Brain microvascular endothelial cell (primary cell): ENCODE measurements at places on chromosomes 11 and 22.

DNA sequence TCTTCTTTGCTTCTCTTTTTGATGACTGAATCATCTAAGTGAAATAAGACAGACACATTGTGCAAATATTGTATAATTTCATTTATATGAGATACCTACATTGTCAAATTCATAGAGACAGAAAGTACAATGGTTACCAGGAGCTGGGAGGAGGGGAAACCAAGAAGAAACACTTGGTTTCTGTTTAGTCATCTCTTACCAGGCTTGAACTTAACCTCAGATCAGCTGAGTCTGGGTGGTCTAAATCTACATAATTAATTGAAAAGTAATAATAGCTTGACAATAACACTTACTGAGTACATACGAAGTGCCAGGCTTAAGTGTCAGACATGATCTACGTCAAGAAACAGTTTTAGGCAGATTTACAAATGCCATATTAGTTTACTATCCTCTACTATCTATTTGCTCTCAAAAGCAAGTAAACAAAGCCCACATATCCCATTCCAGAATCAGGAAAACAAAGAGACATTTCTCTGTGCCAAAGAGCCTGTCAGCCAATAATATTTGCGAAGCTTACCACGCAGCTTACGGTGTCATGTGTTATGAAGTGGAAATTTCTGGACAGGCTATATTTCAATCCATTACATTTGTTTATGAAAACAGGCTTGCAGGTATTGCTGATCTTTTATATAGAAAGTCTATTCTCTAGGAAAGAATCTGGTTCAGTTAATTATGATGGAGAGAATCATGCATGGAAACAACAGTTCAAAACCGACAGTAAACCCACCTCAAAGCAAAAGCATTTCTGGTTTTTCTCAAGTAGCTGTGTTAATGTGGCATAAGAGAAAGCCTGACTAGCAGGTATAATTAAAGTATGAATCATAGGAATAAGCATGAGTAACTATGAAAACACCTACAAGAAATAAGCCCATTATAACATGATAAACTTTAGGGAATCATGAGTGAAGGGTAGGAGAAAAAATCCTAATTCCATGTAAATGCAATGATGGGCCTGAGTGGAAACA lies 2.7 kb upstream of the ARHGAP42 start:
- DNase-seq, result no peak

- DNase-seq, result no peak
These were observed 105.1 kb downstream of the FEZ1 start for GRCh38 chr11:125390946-125391345.

- no peak for DNase-seq
These were observed 30.4 kb upstream of the LYVE1 start for GRCh38 chr11:10598816-10599215.

GRCh38 chr11:128171506-128171905 lies 415.9 kb downstream of the ETS1 start:
- no peak for DNase-seq

GRCh38 chr11:44957040-44957515 lies 6.4 kb upstream of the TP53I11 start:
- DNase-seq, result no peak

- no peak for DNase-seq
These were observed 30.9 kb downstream of the IGLL1 start for GRCh38 chr22:23549198-23549595.

DNA sequence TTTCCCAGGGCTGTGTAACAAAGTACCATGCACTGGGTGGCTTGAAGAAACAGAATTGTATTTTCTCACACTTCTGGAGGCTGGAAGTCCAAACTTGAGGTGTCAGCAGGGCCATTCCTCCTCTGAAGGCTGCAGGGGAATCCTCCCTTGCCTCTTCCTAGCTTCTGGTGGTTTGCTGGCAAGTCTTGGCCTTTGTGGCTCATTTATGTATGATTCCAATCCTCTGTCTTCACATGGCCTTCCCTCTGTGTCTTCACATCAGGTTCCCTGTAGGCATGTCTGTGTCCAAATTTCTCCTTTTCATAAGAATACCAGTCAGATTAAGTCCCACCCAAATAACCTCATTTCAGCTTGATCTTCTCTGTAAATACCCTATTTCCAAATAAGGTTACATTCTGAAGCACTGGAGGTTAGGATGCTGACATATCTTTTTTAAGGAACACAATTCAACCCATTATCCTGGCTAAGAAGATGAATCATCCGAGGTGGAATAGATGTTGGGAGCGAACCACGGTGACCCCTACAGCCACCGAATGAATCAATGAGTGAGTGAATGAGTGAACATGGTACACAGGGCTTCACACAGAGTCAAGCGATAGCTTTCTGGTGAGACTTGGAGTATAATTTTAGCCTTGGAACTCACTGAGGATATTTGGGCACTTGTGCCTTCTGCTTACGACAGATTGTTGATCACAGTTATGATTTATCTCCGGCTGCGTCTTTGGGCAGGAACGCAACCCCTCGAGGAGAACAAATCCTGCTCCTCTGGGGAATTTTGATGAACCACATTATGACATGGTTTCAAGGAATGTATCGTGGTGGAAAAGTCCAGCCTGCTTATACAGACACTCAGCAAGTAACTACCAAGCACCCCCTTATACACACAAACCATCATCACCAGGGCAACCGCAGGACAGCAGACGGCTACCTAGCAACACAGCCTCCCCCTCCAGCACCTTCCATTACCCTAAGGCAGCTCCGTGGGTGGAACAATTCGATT lies 34.3 kb upstream of the MICAL2 start:
- DNase-seq, result peak; percentile 100

- DNase-seq, result no peak
These were observed 7.2 kb downstream of the LTO1 start for GRCh38 chr11:69667619-69668604.

DNA sequence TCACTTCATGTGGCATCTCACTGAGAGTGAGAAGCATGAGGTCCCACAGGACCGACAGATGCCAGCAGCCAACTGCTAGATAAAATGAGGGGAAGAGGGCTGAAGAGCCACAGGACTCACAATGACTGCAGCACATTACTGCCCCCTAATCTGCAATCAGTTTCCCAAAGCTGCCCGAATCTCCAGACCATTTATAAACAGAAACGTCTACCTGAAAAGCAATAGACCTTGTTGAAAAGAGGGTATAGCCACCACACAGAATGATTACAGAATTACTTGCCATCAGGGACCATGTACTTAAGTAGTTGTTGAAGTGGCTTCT lies 12.4 kb upstream of the TEF start:
- DNase-seq, result no peak

GRCh38 chr11:64347193-64347867 lies 7.3 kb downstream of the CCDC88B start:
- DNase-seq, result no peak

DNA sequence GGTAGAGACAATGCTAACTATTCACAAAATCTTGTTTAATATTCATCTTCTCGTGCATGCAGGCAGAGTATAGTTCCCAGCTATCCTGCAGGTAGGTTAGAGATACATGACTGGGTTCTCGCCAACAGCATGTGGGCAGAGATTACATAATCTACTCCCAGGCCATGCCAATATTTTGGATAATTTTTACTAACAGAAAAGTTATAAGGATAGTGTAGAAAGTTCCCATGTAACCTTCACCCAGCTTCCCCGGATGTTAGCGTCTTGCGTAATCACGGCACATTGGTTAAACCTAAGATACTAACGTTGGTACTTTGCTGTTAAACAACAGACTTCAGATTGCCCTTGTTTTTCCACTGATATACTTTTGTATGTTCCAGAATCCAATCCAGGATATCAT lies 215.5 kb upstream of the LARGE1 start:
- no peak for DNase-seq

GRCh38 chr22:48976556-48977535 lies 850.8 kb downstream of the BRD1 start:
- no peak for DNase-seq

GRCh38 chr11:107785401-107785800 lies 73.2 kb downstream of the SLC35F2 start:
- DNase-seq, result peak; percentile 23

DNA sequence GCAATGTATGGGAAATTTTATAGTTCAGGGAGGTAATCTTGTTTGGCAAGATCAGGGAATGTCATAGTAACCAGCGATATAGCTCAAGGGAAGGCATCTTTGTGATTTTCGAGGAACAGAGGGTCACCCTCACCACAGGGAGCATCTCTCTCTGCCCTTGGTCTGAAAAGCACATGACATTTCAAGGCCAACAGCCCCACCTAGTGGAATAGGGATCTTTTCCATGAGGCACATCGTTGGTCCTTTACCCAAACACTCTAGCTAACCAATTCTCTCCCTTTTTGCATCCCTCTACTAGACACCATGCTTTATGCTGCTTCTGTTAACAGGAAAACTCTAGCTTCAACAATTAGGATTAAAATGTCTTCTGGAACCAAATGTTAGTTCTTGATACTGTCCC lies 179.0 kb downstream of the GRM5 start:
- DNase-seq, result peak; percentile 11

GRCh38 chr11:117792241-117792640 lies 4.8 kb downstream of the DSCAML1 start:
- no peak for DNase-seq

- no peak for DNase-seq
These were observed 5.2 kb upstream of the ARRB1 start for GRCh38 chr11:75356613-75357012.

- DNase-seq, result peak; percentile 51
These were observed 483.0 kb downstream of the MN1 start for GRCh38 chr22:27318516-27318915.

GRCh38 chr11:124069429-124070401 lies 28.6 kb upstream of the OR10G7 start:
- peak; percentile 34 for DNase-seq

GRCh38 chr11:96331699-96332116 lies 11.3 kb downstream of the MAML2 start:
- no peak for DNase-seq

DNA sequence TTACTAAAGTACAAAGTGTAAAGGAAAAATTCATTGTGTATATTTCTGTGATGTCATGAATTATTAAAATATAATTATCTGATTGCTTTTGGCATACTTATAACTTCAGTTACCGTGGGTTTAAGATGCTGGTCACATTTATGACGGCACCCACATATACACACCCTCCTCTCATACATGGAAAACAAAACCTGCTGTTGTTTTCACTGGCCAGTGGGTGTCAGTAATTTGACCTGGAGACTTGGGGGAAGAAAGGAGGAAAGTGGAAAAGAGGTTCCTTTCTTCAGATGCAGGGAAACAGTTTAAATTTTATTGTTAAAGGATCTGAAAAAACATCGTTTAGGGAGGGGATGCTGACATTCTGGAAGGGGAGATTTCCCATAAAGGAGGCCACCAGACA lies 742 bp upstream of the BBOX1 start:
- no peak for DNase-seq

DNA sequence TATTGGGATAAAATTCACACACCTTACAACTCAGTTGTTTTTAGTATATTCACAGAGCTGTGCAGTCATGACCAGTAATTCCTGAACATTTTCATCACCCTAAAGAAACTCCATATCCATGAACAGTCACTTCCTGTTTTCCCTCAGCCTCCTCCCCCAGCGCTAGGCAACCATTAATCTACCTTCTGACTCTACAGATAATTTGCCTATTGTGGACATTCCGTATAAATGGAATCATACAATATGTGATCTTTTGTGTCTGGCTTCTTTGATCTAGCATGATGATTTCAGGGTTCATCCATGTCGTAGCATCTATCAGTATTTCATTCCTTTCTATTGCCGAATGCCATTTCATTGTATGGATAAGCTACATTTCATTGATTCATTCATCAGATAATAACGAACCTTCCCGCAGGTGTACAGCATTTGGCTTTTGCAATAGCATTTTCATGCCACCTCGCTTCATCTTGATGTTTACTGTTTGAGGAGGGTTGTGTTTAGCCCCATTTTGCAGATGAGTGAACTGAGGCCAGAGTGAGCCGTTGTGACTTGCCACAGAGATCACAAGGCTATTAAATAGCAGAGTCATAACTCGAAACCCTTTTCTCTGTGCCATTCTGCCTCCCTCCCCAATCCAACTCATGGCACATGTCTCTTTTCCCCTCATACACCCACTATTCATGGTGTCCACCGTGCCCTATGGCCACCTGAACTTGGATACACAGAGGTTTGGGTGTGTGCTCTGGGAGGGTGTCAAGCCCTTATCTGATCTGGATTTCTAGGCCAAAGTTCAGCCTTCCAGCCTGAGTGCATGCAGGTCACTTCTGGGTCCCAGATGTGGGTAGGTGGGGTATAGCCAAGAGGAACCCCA lies 11.1 kb upstream of the MYH9 start:
- DNase-seq, result peak; percentile 84

DNA sequence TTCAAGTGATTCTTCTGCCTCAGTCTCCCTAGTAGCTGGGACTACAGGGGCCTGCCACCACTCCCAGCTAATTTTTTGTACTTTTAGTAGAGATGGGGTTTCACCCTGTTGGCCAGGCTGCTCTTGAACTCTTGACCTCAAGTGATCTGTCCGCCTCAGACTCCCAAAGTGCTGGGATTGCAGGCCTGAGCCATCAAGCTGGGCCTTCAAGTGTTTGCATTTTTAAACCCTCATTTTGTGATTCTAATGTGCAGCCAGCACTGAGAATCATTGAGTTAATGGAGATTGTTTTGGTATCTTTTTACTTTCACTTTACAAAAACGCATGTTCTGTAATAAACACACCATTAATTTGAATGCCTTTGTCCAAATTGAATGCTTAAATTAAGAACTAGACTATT lies 3.4 kb downstream of the TYR start:
- no peak for DNase-seq

- no peak for DNase-seq
These were observed 75.5 kb upstream of the CLDN5 start for GRCh38 chr22:19599626-19600243.

DNA sequence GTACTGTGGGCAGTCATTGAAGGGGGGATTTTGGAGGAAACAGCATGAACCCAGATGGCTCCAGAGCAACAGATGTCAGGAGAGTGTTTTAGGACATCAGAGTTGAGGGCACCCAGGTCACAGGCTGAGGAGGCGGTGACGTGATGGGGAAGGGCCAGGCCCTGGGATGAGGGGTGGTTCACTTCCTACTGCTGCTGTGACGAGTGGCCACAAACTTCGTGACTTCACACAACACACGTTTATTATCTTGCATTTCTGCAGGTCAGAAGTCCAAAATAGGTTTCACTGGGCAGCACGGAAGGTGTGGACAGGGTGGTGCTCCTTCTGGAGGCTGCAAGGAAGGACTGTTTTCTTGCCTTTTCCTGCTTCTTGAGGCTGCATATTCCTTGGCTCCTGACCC lies 77.7 kb upstream of the RAB1B start:
- no peak for DNase-seq

GRCh38 chr11:12769834-12770345 lies 95.7 kb downstream of the TEAD1 start:
- peak; percentile 71 for DNase-seq
